ENCODE measurements at places on chromosomes 11 and 22.

DNA sequence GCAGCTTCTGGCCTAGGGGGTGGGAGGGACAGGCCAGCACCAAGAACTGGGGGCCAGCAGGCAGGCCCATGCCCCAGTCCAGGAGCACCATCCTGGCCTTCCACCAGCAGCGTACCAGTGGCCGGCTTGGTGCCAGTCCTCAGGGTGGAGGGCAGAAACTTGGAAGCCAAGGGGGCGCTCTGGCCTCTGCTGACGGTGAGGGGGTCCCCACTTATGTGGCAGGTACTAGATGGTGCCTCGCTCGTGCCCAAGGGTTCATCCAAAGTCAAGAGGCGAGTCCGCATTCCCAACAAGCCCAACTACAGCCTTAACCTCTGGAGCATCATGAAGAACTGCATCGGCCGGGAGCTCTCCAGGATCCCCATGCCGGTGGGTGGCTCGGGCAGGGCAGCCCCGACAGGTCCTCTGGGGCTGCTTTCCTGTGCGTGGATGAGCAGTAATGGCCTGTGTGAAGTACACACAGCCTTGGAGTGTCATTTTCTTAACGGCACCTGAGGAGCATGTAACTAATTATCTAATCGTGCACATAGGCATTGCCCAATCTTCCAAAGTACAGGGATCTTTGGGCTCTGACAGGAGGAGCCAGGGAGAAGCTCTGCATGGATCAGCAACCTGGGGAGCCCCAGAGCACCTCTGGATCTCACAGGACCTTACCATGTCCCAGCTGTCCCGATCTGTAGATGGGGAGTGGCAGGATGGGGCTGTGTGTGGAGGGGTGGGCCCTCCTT lies 79.1 kb downstream of the MORC2 start:
- no peak for DNase-seq

DNA sequence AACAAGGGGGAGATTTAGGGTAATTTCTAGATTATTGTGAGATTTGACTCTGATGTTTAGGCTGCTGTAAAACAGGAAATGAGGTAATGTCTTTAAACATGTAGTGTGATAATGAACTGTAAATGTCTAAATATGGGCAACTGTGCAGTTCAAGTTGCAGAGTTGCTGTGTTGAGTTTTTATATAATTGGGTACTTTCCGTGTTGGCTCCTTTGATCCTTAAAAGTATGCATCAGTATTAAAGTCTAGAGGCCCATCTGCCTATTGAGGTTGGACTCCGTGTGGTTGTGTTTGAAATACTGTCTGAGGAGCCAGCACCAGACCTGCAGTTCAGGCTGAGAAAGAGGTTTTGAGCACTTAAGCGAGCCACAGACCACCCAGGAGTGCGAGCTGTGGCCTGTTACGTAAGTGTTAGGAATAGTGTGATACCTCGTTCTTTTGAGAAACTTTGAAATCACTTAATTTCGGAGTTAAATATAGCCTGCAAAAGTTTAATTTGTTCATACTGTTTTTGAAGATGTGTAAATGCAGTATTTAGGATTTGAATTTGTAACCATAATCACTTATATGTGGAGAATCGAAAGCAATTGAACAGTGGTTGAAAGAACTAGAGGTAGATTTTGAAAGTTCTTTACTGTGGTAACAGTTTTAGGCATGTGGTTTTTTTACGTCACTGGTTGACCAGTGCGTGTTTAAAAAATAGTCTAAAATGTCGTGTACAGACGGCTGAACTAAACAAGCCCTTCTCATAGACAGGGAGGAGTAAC lies 9.0 kb downstream of the FAM118A start:
- no peak for DNase-seq

- DNase-seq, result no peak
These were observed 155.6 kb downstream of the BRD1 start for GRCh38 chr22:49672014-49672516.

DNA sequence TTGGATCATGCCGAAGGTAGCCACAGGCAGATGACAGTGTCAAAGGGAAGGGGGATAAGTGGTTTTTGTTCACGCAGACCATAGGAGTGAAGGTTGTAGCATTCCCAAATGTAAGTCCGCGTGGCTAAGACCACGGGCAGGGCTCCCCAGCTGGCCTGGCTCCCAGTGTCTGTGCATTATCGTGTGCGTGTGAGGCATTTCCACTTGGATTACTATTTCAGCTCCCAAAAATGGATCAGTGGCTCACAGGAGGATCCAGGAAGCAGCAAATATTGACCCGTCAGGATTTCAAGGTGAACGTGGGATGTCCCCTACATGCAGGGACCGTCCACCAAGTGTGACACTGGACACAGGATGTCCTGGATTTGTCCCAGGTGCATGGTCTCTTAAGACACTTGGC lies 10.6 kb downstream of the CDKN1C start:
- DNase-seq, result no peak

- peak; percentile 78 for DNase-seq
These were observed at the start of gene PLXNB2 for GRCh38 chr22:50306753-50307749. Gene PLXNB2, minus strand, starts transcription at chr22:50307646. Its CDS starts 17,062 bp downstream, at chr22:50290584.

GRCh38 chr11:2185324-2186085 lies 13.9 kb upstream of the TH start:
- DNase-seq, result no peak

DNA sequence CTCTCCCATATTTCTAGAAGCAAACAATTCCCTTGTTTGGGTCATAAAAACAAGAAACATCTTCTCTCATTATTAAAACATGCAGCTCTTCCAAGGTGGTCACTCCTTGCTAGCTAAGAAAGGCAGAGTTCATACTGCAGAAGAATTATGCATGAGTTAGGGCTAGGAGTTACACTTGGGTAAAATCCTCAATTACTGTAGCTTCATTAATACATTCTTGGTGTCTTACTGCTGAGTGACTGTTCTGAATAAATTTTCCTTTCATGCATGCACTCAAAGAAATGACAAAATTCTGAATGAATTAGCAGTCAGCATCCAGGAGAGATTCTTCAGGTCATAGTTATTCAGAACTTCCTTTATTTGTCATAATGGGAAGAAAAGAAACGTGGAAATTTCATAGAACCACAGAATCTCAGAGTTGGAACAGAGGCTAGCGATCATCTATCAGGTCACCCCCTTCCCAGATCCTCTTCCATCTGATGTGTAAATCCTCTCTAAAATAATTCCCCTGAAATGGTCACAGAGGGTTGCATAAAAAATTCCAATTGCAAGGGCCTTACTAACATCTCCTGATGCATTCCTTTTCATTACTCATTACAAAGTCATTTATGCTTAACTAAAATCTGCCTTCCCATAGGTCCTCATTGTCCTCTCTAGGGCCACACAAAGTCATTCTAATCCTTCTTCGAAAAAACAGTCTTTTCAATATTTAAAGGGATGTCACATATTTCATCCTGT lies 771.5 kb downstream of the DLG2 start:
- no peak for DNase-seq

All from glutamatergic neuron (in vitro differentiated cells).